ENCODE measurements at places on chromosomes 12 and 14. TPM values are rescaled to one million over a fixed set of nuclear protein-coding genes. Genes with fewer than 3 reads are reported as not detected.

GRCh38 chr14:94373708-94374107, 14.7 kb downstream of the SERPINA1 start:
- peak; percentile 73 for DNase-seq
- H3K27me3 ChIP-seq = no peaks in the 10 kb centered on the region
- H3K36me3 ChIP-seq = no peaks in the 10 kb centered on the region
- H3K4me1 ChIP-seq = no peaks in the 10 kb centered on the region

- no peak for DNase-seq
- H3K4me1 ChIP-seq = no peaks in the 10 kb centered on the region
- H3K4me3 ChIP-seq = no peak overlapping the region
- H3K27me3 ChIP-seq = peaks cover 21% of the 10 kb centered on the region
Measured at GRCh38 chr14:76413106-76413961, 37.4 kb downstream of the ESRRB start.

- H3K4me3 ChIP-seq = no peak overlapping the region
- H3K36me3 ChIP-seq = no peaks in the 10 kb centered on the region
- no peak overlapping the region for H3K27ac ChIP-seq
- DNase-seq = no peak
- no peaks in the 10 kb centered on the region for H3K4me1 ChIP-seq
Measured at GRCh38 chr12:20024194-20024593, 344.1 kb upstream of the PDE3A start.

GRCh38 chr14:89283327-89284060, 133.5 kb downstream of the FOXN3 start:
- no peak for DNase-seq
- H3K4me3 ChIP-seq = no peak overlapping the region
- no peaks in the 10 kb centered on the region for H3K4me1 ChIP-seq
- no peak overlapping the region for H3K27ac ChIP-seq

DNA sequence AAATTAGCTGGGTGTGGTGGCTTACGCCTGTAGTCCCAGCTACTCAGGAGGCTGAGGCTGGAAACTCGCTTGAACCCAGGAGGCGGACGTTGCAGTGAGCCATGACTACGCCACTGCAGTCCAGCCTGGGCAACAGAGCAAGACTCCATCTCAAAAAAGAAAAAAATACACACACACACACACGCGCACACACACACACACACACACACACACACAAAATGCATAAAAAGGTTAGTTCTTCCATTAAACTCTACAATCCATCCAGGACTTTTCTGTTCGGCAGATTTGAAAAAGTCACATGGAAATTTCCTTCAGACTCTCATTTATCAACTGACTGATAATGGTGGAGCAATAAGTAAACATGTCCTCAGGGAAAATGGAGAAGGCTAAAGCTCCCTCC, 9.2 kb upstream of the VPS33A start:
- H3K4me1 ChIP-seq = no peaks in the 10 kb centered on the region
- no peak overlapping the region for H3K4me3 ChIP-seq
- no peaks in the 10 kb centered on the region for H3K27me3 ChIP-seq
- peaks cover 34% of the 10 kb centered on the region for H3K36me3 ChIP-seq
- H3K27ac ChIP-seq = no peak overlapping the region
- DNase-seq = no peak

GRCh38 chr14:56808110-56808382, 2.2 kb downstream of the OTX2 start:
- no peak for DNase-seq
- H3K27me3 ChIP-seq = peaks cover 100% of the 10 kb centered on the region
- no peaks in the 10 kb centered on the region for H3K36me3 ChIP-seq
- no peak overlapping the region for H3K4me3 ChIP-seq
- H3K27ac ChIP-seq = no peak overlapping the region

GRCh38 chr12:5514016-5514415, 82.1 kb downstream of the NTF3 start:
- H3K4me1 ChIP-seq = peaks cover 12% of the 10 kb centered on the region
- H3K27me3 ChIP-seq = no peaks in the 10 kb centered on the region
- H3K36me3 ChIP-seq = no peaks in the 10 kb centered on the region
- no peak overlapping the region for H3K27ac ChIP-seq
- H3K4me3 ChIP-seq = no peak overlapping the region

DNA sequence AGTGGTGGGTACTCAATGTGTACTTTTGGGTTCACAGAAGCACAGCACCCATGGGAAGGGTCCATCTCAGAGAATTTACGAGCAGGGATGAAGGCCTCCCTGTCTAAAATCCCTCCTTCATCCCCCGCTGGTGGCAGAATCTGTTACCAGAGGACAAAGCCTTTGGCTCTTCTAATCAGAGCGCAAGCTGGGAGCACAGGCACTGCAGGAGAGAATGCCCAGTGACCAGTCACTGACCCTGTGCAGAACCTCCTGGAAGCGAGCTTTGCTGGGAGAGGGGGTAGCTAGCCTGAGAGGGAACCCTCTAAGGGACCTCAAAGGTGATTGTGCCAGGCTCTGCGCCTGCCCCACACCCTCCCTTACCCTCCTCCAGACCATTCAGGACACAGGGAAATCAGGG, 1.5 kb upstream of the GPR162 start:
- H3K27me3 ChIP-seq = no peaks in the 10 kb centered on the region
- DNase-seq = no peak
- peaks cover 19% of the 10 kb centered on the region for H3K4me1 ChIP-seq
- no peaks in the 10 kb centered on the region for H3K36me3 ChIP-seq

The OR4E2 gene
- not detected for polyA plus RNA-seq

The CLEC4D gene
- not detected for polyA plus RNA-seq

The MGP gene
- polyA plus RNA-seq = 179 TPM

The OR6C2 gene
- not detected for polyA plus RNA-seq

The TMTC2 gene
- 2.4 TPM for polyA plus RNA-seq

The PRPF39 gene
- 5.5 TPM for polyA plus RNA-seq
